ENCODE measurements at places on chromosomes 3 and 15.

GRCh38 chr3:88987776-88988175, 119.6 kb upstream of the EPHA3 start:
- DNase-seq, result no peak

GRCh38 chr3:149528340-149528650, 53.8 kb downstream of the TM4SF4 start:
- no peak for DNase-seq

GRCh38 chr15:98428253-98428989, 219.9 kb upstream of the IGF1R start:
- DNase-seq, result peak; percentile 85

GRCh38 chr15:52105846-52106245, 6.7 kb downstream of the BCL2L10 start:
- no peak for DNase-seq

GRCh38 chr3:76700323-76700722, 339.6 kb upstream of the ROBO2 start:
- DNase-seq, result no peak

GRCh38 chr15:77630956-77631744, 1.6 kb downstream of the LINGO1 start:
- peak; percentile 24 for DNase-seq

GRCh38 chr15:39642011-39642640, 61.2 kb downstream of the THBS1 start:
- DNase-seq, result peak; percentile 65

DNA sequence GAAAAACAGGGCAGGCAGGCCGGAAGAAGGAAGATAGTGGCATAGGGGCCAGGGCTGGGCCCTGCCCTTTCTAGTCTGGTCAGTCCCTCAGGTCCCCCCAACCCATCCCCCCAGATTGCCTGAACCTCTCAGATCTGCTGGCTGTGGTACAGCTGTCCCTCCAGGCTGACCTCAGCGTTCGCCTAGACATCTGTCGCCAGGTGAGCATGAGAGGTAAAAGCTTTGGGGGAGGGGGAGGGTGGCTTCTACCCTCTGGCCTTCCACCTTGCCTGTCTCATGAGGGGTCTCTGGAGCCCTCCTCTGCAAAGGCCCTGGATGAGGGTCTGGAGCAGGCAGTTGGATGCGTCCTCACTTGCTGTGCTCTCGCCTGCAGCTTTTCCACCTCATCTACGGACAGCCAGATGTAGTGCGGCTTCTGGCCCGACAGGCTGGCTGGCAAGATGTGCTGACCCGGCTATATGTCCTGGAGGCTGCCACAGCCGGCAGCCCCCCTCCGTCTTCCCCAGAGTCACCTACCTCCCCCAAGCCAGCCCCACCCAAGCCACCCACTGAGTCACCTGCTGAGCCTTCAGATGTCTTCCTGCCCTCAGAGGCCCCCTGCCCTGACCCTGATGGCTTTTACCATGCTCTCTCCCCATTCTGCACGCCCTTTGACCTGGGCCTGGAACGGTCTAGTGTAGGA, 20.2 kb downstream of the NBEAL2 start:
- no peak for DNase-seq

DNA sequence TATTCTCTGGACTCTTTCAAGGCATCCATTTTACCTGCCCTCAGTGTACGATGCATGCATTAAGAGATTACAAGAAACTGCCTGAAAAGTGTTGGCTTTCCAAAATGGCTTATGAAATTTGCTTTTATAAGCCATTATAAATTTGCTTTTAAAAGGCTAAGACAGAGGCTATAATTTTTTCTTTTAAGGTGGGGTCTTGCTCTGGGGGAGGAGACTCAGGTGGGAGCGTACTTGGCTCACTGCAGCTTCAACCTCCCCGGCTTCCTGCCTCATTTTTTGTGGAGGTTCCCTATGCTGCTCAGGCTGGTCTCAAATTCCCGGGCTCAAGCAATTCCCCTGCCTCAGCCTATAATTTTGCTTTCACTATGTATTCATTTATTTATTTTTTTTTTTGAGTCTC, 17.6 kb downstream of the TRA2B start:
- DNase-seq, result no peak

GRCh38 chr3:143002083-143002712, 828 bp downstream of the U2SURP start:
- DNase-seq, result peak; percentile 48

- no peak for DNase-seq
These were observed 3.4 kb downstream of the KIF23 start for GRCh38 chr15:69417581-69417980.

Measured in foreskin fibroblast (primary cell).